ENCODE measurements at places on chromosomes 1 and 21.
A peak's percentile ranks its signal among the peaks of the same experiment; 100 is the strongest.

DNA sequence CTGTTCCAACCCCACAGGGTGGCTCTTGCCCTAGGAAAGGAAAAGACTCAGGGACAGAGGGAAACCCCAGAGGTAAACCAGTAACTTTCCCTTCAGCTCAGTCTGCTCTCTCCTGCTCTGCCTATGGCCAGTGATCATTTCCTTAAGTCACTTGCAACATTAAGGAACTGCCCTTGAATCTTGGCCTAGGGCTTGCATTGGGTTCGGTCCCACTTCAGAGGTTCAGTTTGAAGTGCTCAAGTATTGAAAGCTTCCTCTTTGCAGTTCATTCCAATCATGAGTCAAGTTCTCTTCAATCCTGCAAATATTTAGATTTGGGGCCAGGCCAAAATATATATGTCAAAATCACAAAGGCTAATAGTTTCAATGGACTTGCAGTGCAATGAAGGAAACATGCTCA is 97.7 kb upstream of the IRF2BP2 start:
- DNase-seq, result peak; percentile 68

DNA sequence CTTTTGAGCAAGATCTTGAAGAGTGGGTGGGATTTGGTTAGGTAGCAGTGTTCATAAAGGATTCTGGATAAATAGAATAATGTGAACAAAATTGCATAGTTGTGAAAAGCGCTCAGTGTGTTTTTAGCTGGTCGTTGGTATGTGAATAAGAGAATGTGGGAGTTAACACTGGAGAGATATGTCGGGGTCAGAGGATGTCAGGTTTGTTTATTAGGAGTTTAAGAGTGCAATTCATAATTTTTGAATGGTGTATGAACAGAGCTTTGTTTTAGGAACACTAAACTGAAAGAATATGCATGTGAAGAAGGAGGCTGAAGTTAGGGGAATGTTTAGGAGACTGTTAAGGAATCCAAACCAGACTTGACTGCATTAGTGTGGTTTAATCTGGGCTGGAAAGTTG is 9.4 kb downstream of the USP16 start:
- no peak for DNase-seq

GRCh38 chr1:229196404-229197264 is 74.3 kb upstream of the RAB4A start:
- DNase-seq, result peak; percentile 61

GRCh38 chr1:36172017-36172747 is 16.2 kb downstream of the MAP7D1 start:
- DNase-seq, result no peak

DNA sequence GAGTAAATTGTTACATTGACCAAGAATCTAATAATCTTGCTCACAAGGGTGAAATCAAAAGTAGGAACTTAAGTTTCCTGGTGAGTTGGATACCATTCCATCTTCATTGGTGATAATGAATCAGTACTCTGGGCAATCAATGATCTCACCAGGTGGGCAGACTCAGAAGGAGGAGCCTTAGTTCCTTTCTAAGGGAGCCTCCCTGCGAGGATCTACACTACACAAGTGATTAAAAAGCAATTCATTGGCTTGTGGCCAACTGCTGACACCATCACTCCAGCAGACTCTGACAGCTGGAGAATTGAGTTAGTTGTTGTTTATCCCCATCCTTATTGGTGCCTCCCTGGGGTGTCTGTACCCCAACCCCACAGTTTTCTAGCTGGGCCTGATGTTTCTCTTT is 84.1 kb upstream of the VANGL1 start:
- no peak for DNase-seq

DNA sequence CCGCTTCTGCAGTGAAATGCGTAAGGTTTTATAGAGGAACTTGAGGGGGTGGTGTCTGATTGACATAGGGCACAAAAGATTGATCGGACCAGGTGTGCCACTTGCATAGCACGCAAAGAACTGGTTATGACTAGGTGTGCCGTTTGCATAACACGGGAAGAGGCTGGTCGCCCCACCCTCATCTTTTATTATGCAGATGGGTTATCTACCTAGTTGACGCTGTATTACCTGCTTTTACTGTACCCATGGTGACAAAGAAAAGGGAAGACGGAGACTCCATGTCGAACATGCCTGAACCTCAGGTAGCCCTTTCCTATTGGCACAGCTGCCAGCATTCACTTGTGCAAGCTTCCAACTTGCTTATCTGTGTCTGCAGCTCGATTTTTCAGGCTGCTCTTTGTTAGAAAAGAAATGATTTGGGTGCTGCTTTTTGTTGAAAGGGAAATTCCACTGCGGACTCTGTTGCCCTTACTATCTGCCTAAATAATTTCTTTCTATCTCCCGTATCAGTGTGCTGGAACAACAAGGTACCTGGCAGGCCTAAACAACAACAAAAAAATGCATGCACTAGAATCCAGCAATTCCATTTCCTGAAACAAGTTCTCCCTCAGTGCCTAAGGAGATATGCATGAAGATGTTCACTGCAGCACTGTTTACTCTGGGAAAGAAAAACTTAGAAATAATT is 194.4 kb upstream of the KAZN start:
- no peak for DNase-seq

- peak; percentile 8 for DNase-seq
Measured at GRCh38 chr1:48026275-48026674, 29.1 kb upstream of the TRABD2B start.

- DNase-seq, result no peak
Measured at GRCh38 chr1:43253876-43254275, 15.9 kb upstream of the TMEM125 start.

GRCh38 chr1:1137256-1138045 is 21.6 kb upstream of the C1orf159 start:
- DNase-seq, result no peak

DNA sequence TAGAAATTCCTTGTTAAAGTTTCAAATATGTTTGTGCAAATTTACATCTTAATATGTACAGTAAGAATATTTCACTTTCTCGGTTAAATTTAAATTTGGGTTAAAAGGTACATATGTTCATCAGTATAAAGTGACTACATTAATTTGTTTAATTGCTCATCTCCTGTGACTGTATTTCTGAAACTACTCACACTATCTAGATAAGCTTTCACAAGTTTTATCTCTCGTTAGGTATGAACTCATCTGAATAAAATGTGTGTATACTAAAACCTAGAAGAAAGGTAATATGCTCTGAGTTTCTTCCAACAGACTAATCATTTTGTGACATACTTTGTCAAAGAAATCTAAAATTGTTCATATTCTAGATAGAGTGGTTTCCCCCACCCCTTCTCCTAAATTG is 150.7 kb downstream of the PATJ start:
- DNase-seq, result no peak

- DNase-seq, result no peak
Measured at GRCh38 chr1:115719285-115719684, 49.2 kb downstream of the CASQ2 start.

DNA sequence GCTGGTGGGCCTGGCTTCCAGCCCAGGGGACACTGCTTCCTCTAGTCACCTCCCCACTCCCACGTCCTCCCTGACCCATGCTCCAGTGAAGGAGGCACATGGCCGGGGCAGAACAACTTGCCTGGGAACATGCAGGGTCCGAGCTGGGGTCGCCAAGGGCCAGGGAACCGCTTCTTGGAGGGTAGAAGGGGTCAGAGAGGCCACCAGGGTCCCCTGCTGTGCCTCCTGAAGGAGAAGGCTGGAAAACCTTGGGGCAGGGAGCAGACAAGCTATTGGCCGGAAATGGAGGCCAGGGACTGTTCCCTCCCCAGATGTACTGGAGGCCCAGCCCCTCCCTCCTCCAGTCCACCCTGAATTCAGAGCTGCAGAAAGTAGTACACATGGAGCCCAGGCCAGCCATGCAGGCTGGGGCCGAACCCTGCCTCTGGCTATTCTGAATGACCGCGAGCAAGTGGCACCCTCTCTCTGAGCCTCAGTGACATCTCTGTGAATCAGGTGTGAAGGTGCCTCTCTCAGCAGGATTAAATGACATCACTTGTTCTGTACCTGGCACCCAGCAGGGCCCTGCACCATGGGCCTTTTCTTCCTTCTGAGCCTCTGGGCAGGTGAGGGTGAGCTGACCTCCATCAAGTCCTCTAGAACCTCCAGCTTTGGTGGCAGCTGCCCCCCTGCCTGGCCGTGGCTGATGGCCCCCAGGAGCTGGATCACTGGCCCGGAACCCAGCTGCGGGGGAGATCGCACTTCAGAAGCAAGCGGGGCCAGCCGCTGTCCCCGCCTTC is 15.7 kb downstream of the SPOCD1 start:
- DNase-seq, result no peak

GRCh38 chr1:165954940-165955339 is 127.5 kb downstream of the UCK2 start:
- DNase-seq, result peak; percentile 89

DNA sequence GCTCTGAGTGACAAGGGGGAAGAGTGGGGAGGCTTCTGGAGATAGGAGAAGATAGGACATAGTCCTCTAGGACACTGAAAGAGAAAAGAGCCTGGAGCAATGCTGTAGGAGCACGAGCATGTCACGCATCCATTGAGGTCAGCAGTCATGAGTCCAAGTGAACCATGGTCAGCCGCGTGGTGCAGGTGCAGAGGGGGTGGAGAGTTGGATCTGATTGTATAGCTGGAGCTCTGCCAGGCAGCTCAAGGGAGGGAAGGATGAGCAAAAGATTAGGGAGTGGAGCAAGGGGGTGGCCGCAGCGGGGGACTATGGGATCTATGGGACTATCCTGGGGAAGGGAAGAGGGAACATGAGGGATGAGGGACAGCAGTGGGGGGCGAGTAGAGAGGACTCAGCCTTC is 14.0 kb downstream of the PADI1 start:
- no peak for DNase-seq

- DNase-seq, result peak; percentile 13
Measured at GRCh38 chr21:30257773-30258172, 25.0 kb downstream of the KRTAP24-1 start.

DNA sequence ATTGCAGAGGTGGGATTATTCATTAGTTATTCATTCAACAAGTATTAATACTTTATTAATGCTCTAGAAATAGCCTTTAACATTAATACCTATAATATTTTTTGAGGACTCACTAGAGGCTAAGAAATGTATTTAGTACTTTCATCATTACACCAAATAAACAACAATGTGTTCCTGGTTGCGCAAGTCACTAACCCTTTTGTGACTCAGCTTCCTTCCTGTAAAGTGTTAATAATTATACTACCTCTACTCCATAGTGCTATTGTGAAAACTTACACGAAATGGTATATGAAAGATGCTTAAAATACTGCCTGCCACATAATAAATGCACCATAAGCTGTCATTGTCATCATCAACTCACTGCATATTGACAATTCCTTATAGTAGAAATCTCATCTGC is 431.0 kb downstream of the DPYD start:
- DNase-seq, result peak; percentile 49

- DNase-seq, result no peak
Measured at GRCh38 chr1:189678779-189679178, 798.9 kb downstream of the BRINP3 start.

GRCh38 chr21:42112857-42113256 is 41.7 kb downstream of the UMODL1 start:
- DNase-seq, result peak; percentile 29

DNA sequence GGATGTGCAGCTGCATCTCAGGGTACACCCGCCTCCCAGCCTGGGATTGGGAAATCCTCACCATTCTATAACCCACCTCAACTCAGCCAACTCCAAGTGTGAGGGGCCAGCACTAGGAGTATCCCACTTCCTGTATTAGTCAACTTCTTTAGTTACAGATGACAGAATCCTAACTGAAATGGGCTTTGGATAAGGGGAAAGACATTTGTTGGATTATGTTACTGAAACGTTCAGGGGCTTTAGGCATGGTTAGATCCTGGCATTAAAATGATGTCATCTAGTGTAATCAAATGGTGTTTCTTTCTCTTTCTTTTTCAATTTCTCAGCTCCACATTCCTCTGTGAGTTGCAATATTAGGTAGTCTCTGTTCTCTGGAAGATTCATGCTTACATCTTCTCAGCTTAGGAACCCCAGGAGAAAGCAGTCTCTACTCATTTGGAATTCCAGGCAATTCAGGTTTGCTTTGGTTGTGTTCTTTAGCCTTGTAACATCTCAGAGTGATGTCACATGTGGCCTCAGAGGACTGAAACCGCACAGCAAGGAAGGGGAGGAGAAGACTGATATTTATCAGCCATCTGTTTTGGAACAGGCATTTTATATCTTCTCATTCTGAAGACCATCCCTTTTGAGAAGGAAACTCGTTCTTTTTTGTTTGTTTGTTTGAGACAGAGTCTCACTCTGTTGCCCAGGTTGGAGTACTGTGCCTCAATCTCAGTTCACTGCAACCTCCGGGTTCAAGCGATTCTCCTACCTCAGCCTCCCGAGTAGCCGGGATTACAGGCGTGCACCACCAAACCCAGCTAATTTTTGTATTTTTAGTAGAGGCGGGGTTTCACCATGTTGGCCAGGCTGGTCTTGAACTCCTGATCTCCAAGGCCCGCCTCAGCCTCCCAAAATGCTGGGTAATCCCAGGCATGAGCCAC is 18.9 kb upstream of the TMEM54 start:
- peak; percentile 39 for DNase-seq

DNA sequence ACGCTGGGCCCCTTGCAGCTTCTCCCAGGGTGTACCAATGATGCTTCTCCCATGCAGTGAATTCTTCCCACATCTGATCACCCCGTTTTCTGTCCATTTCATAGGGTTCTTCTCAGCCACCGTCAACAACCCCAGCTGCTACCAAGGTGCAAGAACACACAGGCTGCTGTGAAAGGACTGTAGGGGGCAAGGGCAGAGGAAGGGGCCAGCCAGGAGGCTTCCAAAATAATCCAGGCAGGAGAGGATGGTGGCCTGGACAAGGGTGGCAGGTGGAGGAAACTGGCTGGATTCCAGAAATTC is 113.3 kb upstream of the WNT4 start:
- DNase-seq, result no peak

DNA sequence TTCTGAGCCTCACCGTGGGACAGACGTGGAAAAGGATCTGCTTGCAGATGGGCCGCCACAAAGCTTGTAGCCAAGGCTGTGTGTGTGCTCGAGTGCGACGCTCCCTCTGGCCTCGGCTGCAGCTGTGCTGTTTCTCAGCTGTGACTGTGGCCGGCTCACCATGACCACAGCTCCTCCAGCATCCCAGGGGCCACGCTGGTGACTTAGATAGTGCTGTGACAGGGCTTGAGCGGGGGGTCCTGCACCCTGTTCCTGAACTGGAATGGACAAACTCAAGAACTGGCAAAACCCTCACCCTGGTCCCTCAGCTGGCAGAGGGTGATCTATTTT is 17.4 kb upstream of the ACTRT2 start:
- DNase-seq, result no peak

DNA sequence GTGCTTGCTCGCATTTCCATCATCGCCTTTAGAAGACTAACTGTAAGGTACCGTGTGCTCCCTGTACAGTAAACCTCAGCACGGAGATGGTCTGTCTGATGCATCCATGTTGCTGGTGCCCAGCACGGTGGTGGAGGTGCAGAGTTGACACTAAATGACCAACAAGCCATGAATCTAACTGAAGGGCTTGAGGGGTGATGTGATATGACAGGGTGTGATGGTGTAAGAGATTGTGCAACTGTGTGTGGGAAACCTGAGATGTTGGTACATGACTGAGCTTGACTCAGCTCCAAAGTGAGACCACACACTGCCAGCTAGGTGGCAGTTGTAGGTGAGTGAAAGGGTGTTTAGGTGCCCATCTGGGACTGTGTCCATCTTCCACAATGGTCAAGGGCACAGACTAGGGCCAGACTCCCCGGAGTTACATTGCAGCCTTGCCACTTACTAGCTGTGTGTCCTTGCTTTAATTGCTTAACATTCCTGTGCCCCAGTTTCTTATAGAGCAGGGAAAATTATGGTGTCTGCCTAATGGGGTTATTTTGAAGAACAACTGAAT is 21.4 kb downstream of the SLC2A1 start:
- DNase-seq, result peak; percentile 73

Measured in AG10803 (cell line).